ENCODE measurements at places on chromosomes 1 and 21.

GRCh38 chr1:78102916-78103315, 57.1 kb downstream of the GIPC2 start:
- no peak for DNase-seq

GRCh38 chr1:53604291-53604919, 134.6 kb downstream of the GLIS1 start:
- DNase-seq, result no peak

DNA sequence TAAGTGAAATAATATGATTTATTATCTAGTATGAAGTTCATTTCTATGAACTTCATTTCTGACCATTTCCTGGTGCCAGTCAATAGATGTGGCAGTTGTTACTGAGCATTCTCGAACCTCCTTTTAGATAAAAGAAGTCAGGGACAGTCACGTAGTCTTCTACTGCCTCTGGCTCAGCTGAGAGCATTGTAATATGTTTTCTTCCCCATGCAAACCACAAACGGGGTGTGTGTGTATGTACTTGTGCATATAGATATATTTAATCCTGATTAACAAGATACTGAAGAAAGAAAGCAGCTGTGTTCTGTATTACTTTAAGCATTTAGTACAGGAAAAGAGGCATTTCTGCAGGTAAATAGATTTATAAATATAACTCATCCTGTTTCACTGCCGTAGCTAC, 21.6 kb downstream of the ZNF684 start:
- DNase-seq, result no peak

GRCh38 chr1:76005765-76006164, 68.8 kb upstream of the ST6GALNAC3 start:
- no peak for DNase-seq

DNA sequence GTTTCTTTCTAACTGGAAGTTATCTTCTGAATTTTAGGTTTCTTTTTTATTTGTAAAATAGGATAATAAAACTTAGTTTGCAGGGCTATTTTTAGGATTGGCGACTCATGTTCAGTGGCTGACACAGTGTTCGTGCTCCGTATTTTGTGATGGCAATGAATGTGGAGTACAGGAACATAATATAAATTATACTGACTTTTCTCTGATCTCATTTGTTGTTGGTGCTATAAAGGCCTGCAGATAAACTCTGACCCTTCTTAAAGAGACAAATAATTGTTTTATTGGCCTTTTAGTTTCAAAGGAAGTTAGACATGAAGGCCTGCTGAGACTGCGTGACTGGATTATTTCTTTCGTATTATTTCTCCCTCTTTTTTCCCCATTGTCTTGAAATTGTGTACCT, 339.6 kb downstream of the PDE4B start:
- DNase-seq, result no peak

GRCh38 chr1:108560874-108561459, 1.1 kb downstream of the EEIG2 start:
- peak; percentile 4 for DNase-seq

DNA sequence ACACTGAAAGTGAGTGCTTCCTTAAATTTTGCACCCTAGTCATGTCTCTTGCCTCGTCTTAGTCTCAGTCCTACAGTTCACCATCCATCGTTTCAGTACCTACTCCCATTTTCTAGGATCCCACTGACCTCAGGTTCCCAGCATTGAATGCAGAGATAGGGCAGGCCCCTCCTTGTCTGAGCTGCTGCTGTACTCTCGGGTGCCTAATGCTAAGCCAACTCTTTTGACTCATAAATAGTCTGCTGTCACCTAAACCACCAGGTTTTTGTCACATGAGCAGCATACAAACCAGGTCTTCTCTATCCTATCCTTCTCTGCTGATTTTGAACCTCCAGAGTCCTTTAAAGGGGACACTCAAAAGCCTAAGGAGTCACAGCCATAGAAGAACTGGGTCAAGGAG, 3.0 kb downstream of the ARHGAP30 start:
- no peak for DNase-seq

DNA sequence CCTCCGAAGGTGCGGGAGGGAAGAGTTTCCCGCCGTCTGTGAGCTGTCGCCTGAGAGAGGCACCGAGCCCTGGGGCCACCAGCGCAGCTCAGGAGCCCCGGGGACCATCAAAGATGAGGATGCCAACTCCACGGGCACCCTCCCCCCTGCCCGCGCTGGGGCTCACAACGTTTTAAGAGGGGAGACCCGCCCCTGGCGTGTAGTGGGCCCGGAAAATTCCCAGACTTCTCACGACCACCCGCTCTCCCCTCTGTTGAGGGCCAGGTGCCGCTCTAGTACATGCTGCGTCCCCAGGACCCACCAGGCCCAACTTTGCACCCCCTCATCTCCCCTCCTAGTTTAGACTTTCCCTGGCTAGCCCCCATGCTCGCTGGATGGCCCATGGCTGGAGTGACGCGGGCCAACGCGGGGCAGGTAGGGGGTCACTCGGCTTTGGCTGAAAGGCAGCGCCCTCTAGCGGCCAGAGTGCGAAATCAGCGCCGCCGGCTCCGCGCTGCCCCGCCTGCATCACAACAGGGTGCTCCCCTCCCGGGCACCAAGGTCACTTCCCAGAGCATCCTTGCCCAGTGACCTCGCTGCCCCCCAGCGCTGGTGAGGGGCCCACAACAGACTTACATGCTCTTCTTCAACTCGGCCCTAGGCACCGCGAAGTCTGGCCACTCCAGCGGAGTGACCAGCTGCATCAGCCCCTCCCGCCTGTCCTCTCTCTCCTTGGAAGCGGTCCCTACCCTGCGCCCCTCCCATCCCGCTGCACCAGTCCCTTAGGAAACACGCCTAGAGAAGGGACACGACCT, 1.8 kb downstream of the CD160 start:
- peak; percentile 18 for DNase-seq

- DNase-seq, result no peak
These were observed 4.3 kb downstream of the ATP8B2 start for GRCh38 chr1:154329551-154330131.

GRCh38 chr1:179952186-179952585, 2.4 kb upstream of the CEP350 start:
- DNase-seq, result no peak

GRCh38 chr1:75400716-75401115, 210.2 kb downstream of the SLC44A5 start:
- no peak for DNase-seq

DNA sequence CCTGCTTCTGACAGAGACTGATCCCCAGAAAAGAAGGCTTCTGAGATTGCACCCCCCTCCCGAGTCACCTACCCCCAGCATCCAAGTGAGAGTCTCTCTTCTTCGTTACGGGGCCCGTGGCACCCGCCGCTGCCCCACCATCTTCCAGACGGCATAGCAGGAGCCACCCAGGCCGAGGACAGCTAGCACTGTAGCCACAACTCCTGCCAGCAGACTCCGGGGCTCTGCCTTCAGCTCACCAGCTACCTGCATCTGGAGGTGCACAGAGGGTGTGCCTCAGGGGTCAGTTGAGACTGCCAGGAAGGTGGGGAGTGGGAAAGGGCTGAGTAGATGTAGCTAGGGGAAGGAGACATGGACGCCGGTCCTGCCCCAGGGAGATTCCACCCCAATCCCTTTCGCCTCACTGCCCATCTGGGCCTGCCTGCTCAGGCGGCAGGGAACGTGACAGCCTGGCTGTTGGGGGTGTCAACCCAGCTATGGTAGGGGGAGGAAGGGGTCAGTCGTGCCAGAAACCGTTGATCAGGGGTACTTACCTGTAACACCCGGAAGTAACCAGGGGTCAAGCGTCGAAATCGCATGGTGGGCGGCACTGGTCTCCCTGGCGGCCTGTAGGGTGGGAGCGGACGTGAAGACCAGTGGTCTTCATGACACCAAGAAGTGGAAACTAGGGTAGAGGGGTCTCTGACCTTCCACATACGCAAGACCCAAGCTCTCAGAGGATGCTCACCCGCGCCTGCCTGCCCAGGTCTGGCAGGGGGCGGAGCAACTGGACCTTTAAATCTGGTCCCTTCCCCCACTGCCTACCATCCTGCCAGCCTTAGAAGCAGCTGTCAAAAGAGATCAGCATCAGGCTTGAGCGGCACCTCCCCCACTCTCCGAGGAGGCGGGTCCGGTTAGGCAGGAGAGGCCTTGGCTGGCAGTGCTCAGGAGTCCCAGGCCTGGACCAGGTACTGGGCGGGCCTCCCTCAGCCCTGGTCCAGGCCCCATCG, at the start of gene ZNF593OS:
Gene ZNF593OS (minus strand): TSS at position 749 of the 989 bp plus-strand sequence. CDS start 171 bp downstream, at position 578.
- DNase-seq, result no peak

DNA sequence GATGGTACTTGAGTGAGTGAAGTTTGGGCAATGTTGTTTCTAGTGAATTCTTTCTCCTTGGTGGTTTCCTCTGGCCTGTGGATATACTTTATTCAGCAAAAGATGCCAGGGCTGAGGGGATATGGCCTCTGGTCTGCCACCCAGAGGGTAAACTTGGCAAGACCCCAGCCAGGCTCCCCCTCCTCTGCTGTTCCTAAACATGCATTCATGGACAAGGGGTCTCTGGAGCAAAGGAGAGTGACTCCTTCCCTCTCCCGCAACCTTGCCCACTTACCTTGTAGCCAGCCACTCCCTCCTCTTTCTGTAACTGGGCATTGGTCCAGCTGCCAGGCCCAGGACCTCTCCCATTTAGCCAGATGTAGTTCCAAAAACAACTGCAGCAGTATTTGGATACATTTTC, 43.8 kb downstream of the RUNX3 start:
- no peak for DNase-seq

DNA sequence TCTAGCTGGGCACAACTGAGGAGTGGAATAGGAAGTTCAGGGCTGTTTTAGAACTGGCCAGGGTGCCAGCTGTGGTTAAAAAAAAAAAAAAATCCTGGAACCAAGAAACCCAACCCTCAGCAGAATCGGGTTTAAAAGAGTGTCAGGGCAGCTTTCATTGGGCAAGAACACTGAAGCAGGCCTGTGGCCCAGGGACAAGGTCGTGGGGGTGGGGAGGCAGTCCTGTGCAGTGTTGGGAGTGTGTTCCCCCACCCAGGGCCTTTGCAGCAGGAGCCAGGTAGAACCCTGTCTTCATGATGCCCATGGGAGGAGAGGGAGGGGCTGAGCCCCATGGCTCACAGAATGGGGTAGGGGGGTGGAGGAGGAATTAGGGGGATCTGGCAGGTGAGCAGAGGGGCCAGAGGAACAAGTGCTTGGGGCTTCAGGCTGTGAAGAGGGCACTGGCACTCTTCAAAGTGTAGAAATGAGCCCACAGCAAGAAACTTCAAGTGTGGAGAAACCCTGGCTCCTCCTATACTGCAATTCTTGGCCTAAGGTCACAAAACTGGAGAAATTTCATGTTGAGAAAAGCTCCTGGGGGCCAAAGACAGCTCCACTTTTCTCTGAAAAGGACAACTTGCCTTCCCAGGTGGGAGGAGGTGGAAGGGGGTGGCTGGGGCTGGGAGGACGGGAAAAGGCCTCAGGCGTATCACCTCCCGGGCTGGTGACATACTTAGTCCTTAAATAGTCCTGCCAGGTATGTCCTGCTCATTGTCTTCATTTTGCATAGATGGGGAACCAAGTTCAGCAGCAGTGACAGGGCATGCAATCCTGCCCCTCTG, 39.3 kb downstream of the KIAA1614 start:
- DNase-seq, result no peak

DNA sequence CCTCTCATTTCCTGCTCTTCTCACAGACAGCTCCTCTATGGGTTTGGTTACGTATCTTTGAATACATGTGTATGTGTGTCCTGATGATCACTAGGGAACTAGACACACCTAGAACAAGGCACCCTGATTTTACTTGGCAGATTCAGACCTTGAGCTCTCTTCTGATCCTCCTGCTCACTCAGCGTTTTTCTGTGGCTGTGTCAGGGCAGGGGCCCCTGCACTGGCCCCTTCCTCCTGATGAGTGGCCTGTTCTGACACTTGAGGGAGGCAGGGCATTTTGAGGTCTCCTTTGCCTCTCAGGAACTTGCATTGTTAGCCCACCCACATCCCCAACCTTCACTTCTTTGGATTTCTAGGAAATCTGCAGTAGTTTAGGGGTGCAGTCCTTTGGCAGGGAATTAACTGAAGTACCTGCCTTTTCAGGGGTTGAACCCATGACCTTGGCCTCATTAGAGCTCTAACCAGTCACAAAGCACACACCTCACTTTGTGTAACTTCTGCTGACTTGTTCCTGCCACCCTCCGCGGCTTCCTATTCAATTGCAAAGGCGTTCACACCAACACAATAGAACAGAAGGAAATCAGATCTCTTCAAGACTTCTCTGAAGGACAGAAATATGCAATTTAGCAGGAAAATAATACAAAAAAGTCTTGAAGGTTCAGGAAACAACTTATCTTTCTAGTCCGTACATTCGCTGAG, 8.8 kb downstream of the SMYD2 start:
- DNase-seq, result no peak

DNA sequence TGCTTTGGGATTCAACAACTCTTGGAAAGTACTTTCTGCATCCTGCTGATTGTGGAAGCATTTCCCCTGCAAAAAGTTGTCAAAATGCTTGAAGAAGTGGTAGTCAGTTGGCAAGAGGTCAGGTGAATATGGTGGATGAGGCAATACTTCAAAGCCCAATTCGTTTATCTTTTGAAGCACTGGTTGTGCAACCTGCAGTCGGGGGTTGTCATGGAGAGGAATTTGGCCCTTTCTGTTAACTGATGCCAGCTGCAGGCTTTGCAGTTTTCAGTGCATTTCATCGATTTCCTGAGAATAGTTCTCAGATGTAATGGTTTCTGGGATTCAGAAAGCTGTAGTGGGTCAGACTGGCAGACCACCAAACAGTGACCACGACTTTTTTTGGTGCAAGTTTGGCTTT, 47.6 kb upstream of the GJA5 start:
- DNase-seq, result no peak

DNA sequence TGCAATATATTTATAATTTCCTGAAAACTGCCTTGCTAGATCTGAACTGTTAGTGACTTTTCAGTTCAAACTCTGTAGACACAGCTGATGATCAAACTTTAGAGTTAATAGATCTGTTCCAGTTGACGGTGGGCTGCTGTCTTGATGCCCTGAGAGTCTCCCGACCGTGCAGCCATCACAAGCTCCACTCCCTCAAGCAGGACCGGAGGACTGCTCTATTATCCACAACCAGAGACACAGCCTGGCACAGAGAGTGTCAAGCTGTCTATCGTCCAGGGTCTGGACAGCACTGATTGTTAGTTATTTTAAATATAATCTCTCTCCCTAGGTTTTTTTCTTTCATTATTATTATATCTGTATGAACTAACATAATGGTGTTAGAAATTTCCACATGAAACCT, 8.0 kb downstream of the CHODL start:
- DNase-seq, result no peak

GRCh38 chr1:157111396-157112165, 12.0 kb upstream of the ETV3L start:
- no peak for DNase-seq

DNA sequence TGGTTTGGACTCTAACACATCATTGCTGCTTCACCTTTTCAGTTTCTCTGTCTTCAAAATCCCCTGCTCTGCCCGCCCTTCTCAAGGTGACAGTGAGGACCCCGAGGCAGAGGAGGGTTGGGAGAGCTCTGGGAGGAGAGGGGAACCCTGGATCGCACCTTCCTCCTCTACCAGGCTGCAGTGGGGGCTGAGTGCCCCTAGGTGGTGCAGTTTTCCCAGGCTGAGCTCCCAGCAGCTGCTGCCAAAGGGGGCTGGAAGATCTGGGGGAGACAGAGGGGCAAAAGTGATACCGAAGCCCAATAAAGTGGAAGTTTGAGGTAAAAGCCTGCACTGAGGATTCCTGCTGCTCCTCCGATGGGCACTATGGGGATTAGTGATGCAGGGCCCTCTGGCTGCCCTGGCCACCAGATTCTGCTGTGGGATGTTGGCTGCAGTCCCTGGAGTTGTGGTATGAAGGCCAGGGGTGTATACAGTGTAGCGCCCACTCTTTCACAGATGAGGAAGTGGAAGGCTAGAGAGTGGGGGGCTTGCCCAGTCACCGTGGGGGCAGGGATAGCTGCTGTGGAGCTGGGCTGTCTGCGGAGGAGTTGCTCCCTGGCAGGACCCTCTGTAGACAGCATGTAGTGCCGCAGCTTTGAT, 40.7 kb upstream of the SCMH1 start:
- peak; percentile 6 for DNase-seq

GRCh38 chr1:208445758-208446203, 201.6 kb upstream of the PLXNA2 start:
- no peak for DNase-seq

All from amniotic stem cell (primary cell).